Muscle of leg (tissue), 16 donors: ENCODE measurements at places on chromosomes 16 and 17.
A peak's percentile ranks its signal among the peaks of the same experiment; 100 is the strongest.

GRCh38 chr17:36818134-36818825 lies 119.0 kb upstream of the LHX1 start:
- DNase-seq: no peak

DNA sequence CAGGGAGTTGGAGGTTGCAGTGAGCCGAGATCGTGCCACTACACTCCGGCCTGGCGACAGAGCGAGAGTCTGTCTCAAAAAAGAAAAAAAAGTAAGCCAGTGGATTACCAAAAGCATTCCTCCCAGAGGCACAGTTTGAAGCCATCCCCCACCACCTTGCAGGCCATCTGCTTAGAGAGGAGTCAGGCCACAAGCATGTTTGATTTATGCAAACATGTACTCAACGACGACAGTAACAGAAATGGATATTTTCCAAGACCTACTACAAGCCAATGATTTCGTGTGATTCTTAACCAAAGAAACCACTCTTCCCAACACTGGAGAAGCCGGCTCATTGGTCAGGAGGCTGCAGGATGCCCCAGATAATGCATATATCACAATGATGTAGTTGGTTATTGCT lies 34.8 kb downstream of the MYH13 start:
- DNase-seq: no peak

DNA sequence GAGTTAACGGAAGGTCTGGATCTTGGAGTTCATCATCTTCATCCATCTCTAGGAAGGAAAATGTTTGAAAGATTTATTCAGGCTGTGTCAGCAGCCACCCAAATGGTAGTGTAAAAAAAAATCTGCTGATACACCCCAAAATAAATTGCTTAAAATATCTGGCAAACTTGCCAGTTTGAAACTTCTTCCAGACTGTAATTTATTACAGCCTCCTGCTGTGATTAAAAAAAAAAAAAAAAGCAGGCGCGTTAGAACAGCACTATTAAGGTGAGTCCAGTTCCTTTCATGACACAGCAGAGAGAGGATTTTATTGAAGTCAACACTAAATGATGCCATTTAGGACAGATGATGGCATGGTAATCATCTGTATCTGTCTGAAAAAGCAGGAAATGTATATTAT lies 140.6 kb upstream of the CORO6 start:
- no peak for DNase-seq

DNA sequence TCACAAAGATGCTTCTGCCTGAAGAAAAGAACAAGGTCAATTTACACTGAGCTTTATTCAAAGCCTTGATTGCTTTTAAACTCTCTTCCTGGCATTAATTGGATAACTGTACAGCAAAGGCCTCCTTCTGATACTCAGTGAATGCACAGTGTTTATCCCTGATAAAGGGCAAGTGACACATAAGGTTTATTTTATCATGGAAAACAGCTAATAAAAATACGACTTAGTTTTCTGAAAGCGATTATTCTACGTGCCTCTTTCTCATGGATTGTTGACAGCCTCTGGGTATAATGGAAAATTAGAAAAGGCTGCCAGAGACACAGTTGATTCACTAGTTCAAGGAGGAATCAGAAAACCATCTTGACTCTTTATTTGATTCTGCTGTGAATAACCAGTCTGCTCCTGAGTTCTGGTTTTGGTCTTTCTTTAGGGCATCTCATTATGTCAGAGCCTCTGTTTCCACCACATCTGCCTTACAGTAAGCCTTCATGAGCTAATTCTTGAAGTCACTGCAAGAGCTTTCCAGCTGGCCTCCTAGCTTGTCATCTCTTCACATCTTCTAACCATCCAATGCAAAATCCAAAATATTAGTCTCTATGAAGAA lies 212.9 kb downstream of the CNTNAP4 start:
- no peak for DNase-seq

GRCh38 chr16:21001262-21001661 lies 100.7 kb downstream of the LYRM1 start:
- DNase-seq: peak; percentile 5

GRCh38 chr17:64974750-64975317 lies 55.6 kb upstream of the LRRC37A3 start:
- peak; percentile 20 for DNase-seq
